ENCODE measurements at places on chromosomes 7 and 10. TPM values are rescaled to one million over a fixed set of nuclear protein-coding genes. Genes with fewer than 3 reads are reported as not detected.

Gene INMT
- polyA plus RNA-seq, result 11.9 TPM

Gene EPHA1
- polyA plus RNA-seq, result 5.8 TPM

Gene FRMPD2
- 0.09 TPM for polyA plus RNA-seq

Gene DGKB
- polyA plus RNA-seq, result 0.35 TPM

Gene JCAD
- polyA plus RNA-seq, result 22.9 TPM

Gene ZNF503
- polyA plus RNA-seq, result 9.7 TPM

DNA sequence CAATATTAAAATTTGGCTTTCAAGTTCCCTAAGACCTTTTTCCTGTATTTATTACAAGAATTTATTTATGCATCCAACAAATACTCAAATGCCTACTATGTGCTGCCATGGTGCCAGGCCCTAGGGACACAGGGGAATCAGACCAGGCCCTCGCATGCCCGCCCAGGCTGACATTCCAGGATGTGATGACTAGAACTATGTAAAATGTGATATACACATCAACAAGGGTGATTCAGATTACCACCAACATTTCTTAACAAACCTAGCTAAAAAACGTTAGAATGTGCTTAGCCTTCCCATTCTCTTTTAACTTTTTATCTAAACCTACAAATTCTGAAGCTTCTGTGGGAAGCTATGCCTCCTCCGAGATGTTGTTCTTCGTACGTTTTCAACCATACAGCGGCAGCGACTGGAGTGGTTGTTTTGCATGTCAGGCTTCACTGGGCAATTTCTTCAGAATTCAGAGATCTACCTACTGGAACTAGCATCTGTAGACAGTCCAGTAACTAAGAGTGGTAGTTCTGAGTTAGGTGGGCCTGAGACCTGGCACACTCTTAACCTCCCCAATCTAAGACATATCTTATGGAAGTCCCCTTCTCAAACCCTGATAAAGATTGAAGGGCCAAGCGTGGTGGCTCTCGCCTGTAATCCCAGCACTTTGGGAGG is 22.1 kb downstream of the GNA12 start:
- DNase-seq, result no peak

- no peak for DNase-seq
These were observed 34.9 kb downstream of the COA1 start for GRCh38 chr7:43694399-43694748.

DNA sequence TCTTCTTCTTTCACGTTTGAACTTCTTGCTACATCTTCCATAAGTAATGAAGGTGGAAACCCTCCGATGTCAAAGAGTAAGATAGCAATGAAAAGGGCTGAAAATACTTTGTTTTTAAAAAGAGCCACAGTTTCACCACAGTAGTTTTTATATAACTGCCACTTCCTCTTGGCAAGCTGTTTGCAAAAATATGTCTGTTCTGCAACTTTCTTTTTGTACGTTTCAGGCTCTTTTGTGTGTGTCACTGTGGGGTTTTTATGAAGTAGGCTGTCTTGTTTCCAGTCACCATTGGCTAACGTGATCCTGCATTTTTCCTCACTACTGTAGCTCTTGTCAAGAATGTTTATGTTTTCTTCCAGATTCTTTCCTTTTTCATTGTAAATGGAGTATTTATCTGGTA is 55.6 kb downstream of the SLC16A9 start:
- no peak for DNase-seq

DNA sequence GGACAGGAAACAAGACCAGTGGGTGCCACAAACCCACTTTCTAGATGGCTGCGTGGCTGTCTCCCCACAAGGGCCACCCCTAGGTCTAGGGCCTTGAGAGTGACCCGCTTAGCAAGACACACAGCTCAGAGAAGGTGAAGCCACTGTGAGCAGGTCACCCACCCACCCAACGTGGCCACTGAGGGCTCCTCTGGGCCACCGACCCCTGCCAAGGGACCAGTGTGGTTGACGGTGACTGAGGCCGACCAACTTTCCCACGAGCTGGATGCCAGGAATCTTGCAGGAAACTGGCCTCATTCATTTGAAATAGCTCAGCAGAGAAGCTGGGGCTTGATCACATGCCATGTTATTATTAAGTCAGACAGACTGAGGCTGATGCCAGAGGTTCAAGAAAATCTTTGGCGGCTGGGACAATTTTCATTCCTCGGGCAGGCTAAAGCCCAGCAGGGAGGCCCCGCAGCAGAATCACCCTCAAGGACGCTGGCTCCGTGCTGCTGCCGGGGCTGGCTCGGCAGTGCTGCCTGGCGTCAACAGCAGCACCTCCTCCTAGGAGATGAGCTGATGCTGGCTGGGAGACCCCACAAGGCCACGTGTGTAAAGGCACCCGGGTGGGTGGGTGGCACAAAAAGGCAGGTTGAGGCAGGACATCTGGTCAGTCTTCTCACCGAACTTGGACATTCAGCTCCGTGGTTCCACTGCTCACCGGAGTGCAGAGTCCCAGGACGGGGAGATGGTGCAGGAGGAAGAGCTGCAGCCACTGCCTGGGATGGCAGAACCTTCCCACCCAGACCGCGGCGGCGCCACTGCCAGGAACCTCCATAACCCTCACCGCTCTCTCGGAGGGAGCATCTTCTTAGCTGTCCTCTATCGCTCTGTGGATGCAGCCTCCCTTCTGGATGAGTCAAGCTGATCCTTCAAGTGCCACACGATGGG is 57.8 kb downstream of the ZRANB1 start:
- DNase-seq, result peak; percentile 50

DNA sequence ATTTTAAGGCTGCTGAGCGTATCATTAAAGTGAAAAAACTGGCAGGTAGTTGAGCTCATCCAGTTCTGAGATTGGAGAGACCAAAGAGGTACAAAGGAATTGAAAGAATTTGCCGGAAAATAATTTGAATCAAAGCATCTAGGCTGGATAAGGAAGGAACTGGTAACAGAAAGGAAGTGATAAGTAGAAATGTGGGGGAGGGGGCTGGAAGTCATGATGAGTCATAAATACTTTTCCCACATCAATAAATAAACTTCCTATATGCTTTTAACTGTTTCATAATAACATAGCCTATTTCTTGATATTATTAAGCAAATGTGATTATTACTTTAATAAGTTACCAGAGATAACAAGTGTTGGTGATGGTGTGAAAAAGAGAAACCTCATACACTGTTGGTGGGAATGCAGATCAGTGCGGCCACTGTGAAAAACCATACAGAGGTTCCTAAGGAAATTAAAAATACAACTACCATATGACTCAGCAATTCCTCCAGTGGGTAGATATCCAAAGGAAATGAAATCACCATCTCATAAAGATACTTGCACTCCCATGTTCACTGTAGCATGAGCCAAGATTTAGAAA is 27.0 kb downstream of the ZNF438 start:
- DNase-seq, result no peak

GRCh38 chr7:149729983-149730801 is 43.2 kb downstream of the ZNF467 start:
- DNase-seq, result no peak

DNA sequence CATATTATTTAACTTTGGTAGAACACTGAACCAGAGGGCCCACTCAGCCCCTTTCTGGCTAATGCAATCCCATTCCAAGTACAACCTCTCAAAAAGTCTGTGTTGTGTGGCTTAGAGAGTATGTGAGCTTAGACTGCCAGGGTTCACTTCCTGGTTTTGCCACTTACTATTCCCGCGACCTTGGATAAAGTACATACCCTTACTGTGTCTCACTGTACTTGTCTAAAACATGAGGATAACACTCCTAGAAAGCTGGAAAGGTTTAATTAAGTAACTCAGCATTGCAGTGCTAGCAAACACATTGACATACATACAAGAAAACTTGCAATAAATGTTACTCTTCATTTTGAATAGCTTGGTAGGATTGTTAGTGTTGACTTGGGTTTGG is 215.8 kb downstream of the CHCHD3 start:
- DNase-seq, result no peak

GRCh38 chr10:124837687-124838086 is 36.1 kb downstream of the ABRAXAS2 start:
- no peak for DNase-seq

DNA sequence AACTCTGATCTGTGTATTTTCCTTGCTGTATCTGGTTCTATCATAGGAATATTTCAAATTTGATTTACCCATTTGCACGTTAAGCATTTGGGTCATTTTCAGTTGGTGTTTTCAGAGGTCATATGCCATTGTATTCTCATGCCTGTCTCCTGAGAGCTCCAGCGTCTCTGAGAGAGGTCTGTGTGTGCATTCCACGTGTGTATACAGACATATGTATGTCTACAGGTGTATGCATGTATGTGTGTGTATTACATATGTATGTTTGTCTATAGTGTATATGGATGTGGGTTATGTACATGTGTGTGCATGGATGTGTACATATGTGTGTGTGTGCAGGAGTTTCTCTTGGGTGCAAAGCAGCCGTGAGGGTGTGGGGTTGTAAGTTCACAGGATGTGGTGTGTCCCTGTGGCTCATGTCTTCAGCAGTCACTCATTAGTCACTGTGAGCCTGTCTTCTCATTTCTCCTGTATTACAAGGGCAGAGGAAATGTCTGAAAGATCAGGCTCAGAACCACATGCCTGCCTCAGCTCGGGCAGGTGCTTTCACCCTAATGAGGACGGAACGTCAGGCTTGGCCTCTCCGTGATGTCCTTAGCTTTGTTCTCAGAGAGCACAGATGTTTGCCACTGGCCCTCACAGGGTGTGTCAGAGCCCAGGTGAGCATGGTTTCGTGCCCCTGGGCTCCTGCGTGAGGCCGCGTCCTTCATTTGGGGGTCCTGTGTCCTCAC is 101.6 kb downstream of the NKX6-2 start:
- no peak for DNase-seq

- DNase-seq, result no peak
These were observed 24.5 kb downstream of the RPA3 start for GRCh38 chr7:7693881-7694280.

Data from hindlimb muscle (tissue), 1 donor.